ENCODE measurements at places on chromosomes 11 and 22.
A peak's percentile ranks its signal among the peaks of the same experiment; 100 is the strongest.

DNA sequence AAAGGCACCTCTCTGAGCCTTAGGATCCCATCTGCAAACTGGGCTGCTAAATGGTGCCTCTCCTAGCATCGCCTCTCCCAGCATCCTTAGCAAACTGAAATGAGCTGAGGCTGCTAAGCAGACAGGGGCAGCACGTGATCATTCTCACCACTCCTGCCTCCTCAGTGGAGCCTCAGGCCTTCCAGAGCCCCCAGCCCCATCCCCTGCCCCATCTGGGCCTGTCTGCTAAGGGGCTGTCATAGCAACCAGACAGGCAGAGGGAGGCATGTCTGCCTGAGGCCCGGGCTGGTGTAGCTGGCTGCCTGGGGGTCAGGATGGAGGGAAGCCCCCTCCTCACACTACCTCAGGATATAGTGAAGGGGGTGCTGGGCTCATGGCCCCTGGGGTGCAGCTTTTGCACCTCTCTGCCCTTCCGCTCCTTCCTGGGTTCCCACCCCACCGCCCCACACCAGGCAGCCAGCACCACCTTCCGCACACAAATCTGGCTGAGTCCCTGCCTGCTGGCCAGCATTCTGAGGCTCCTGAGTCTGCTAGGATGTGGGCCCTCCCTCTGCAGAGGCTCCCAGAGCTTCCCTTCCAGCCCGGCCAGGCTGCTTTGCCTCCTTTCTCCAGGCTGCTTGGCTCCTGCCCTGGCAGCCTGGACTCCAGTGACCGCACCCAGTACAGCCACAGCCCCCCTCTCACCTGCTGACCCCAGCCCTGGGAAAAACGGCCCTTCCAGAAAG is 47.5 kb upstream of the TTLL12 start:
- no peak for DNase-seq

DNA sequence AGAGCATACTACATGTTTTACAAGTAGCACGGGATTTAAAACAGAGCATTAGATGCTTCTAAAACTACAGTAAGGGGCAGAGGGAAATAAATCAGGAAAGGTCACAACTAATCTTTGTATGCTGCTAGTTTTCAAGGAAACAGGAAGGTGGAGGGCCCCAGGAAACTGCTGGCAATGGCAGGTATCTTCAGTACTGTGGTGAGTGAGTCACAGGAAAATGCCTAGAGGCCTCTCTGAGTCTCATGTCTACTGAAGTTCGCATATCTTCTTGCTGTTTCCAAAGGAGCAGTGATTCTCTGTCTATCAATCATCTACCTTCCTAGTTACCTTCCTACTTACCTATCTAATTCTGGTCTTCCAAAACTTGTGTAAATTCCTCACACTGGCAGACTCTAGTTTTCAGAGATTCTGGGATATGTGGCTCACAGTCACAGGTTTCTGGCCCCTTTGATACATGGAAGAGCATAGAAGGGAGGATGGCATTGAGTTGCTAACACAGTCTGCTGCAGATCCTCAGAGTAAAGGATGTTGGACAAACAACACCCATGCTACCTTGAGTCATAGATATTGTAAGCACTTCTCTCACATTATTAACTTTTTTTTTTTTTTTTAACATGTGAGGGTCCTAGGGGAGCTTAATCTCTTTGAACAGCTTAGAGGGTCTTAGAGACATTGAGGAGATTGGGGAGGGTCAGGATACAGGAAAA is 58.8 kb upstream of the SYN3 start:
- no peak for DNase-seq

DNA sequence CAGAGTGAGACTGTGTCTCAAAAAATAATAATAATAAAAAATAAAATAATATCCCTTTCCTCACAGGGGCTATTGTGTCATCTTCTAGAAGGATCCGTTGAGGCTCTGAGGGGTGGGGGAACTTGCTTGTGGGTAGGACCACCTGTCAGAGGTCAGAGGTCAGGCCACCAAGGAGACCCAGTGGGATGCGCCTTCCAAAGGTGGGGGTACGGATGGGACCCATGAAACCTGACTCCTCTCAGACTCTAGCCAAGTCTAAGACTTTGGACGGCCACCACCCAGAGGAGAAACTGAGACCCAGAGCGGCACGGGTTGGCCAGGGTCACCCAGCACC is 367 bp upstream of the MMP11 start:
- DNase-seq: no peak

DNA sequence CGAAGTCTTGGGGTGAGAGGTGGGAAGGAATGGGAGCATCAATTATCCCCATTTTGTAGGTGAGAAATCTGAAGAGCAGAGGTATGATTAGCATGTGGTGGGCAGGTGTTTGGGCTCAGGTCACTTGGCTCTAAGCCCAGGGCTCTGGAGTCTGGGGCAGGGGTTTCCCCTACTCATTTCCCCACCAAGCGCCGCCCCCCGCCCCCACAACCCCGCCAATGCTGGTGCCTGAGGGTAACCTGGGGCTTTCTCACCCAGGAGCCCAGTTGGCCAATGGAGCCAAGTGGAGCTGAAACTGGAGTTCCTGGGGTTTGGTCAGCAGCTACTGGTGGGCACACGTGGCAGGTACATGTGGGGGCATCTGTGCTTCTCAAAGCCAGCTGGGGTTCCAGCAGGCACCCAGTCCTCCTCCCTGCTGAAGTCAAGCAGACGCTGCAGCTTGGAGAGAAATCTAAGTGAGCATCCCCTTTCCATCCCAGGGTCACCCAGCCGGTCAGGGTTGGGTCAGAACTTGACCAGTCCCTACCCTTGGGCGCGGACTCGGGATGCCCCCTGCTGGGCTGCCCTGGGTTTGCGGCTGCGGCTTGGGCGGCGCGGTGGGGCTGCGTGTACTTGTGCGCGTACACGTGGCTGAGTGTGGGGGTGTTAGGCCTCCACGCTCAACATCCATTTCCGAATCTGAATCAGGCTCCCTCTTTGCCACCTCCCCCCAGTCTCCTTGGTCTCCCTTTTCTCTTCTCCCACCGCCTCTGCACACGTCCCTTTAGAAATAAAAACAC is 1.7 kb upstream of the CHRM1 start:
- DNase-seq: peak; percentile 49

DNA sequence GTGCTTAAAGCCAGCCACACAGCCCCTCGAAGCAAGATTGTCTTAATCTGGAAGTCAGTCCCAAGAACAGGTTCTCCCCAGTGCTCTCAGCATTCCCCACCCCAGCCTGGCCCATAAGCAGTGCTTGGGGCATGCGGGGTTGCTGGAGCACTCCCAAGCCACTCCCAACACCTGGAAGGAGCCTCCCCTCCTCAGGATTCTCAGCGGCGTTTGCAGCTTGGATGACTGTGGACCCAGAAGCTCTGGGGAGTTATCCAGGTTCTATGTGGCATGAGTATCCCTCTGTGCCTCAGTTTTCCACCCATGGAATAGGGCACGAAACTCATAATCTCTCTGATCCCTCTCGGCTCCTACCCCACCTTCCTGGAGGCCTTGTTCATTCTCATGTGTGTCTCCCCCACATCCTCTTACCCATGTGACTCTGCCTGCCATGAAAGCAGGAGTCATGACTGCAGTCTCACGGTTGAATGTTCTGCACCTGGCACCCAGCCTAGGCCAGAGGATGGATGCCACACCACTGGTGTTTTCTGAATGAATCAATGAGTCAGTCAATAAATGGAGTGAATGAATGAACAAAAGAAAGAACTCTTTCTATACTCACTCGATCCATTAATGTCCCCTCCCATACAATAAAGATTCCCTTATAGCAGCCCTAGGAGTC is 33.4 kb upstream of the WNT7B start:
- no peak for DNase-seq

GRCh38 chr22:44752285-44753188 is at the start of gene ARHGAP8:
ARHGAP8 (plus strand) TSS chr22:44752575; CDS start chr22:44786528, 33,953 bp downstream.
- no peak for DNase-seq

- DNase-seq: no peak
These were observed 52.2 kb downstream of the JAM3 start for GRCh38 chr11:134120921-134121526.

DNA sequence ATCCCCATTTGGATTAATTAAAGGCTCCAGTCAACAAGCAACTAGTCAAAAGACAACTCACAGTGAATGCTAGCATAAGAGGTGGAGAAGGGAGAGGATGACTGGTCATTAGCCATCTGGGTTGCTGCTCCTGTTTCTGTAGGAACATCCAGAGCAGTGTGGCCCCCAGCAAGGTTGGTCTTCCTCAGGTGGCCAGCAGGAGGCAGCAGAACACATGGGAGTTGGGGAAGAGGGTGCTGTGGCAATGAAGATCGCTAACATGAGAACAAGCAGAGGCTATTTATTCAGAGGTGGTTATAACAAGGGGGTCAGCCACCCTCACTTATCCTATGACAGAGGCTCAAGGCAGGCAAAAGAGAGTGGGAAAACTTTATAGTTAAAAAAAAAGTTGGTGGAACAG is 21.3 kb downstream of the IZUMO1R start:
- DNase-seq: peak; percentile 68

DNA sequence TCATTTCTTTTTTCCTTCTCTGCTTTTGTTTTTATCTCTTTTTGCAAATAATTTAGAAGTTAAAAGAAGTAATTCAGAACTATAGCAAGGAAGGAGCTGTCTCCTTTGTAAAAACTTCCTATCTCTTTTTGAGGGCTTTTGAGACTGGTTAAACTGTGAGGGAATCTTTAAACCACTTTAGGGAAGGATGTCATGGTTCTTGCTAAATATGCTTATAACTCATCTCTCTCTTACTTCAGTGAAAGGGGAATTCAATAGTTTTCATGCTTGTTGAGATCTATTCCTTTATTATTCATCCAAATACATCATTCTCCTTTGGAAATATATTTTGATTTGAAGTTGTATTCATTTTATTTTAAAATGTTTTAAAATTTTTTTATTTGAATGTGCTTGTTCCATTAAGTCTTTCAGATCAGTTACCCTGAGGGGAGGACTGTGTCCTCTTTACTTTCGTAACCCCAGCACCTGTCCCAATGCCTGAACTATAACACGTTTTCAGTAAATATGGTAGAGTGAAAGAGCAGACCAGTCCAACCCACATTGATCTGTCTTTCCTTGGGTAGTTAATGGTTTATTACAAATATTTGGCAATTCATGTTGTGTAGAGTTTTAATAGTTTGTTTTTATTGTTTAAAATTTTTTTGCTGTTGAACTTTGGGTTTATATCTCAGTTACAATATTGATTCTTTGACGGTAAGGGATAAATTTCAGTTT is 27.5 kb downstream of the AMOTL1 start:
- no peak for DNase-seq

- no peak for DNase-seq
These were observed at the start of gene INPP5J for GRCh38 chr22:31122532-31123291. INPP5J (plus strand) TSS chr22:31122966; CDS start chr22:31123015, 49 bp downstream.

- no peak for DNase-seq
These were observed 20.2 kb upstream of the PRDM10 start for GRCh38 chr11:130022799-130023198.

GRCh38 chr11:3644817-3645235 is at the start of gene ART1:
ART1 (plus strand) TSS chr11:3645128; CDS start chr11:3659214, 14,086 bp downstream.
- DNase-seq: no peak

DNA sequence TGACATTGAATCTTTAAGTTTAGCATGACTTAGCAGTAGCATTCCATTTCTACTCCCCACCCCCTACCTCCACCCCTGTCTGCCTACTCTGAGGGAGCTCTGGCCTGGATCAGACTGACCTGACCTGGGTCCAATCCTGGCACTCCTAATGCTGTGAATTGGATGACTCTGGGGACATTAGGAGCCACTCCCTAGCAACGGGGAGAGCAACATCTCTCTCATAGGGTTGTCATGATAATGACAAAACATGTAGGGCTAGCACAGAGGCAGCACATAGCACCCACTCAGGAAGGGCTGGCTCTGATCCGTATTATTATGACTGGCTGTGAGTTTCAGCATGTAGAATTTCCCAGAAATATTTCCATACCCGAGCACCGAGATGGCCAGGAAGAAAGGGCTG is 40.5 kb downstream of the CABIN1 start:
- DNase-seq: no peak

DNA sequence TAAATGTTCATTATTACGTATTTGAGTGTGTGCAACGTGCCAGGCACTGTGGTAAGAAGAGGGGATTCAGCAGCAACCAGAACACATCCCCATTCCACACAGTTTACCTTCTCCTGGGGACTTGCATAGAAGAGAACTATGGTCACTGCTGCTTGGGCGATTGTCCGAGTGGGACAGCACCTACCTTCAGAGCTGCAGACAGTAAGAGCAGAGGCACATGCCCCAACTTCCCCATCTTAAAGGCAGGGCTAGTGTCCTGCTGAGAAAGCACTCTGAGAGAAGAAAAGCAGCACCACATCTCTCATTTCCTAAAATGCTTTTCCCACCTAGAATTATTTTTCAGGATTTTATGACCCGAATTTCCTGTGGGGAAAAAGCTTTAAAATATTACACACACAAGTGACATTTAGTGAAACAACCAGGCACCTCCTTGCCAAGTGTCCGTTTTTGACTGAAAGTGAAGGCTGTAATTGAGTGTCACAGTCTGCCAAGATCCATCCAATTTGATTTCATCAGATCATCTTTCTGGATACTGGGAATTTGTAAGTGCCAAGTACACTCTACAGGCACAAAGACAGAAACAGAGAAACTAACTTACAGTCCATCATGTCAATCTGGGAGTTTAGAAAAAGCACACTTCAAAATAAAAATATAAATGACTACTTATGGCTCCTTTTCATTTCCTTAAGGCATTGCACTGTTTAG is 24.6 kb downstream of the TRAF6 start:
- DNase-seq: no peak

DNA sequence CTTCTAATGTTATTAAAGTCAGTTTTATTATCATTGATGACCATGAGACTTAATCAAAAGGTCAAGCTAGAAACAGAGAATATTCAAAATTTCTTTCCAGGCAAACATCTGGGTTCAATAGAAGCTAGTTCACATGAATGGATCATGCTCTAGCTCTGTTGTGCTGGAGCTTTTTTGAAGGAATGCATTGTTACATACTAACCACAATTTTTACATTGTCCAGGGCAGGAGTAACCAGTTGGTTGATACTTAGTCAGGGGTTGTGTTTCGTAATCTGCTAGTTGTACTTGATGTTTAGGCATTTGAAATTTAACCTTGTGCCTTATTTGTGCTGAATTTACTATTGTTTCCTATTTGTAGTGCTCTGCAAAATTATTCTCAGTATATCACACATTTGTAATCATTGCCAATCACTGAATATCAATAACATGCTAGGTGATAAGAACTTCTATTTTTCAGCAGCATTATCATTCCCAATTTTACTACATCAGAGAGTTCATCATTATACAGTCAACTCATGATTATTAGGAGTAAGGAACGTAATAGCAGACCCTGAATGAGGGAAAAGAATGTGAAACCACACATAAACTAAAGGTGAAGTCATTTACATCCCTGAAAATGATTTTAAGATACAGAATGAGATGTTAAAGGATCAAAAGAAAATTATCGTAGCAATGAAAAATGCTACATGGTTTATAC is 23.2 kb downstream of the NF2 start:
- DNase-seq: no peak

DNA sequence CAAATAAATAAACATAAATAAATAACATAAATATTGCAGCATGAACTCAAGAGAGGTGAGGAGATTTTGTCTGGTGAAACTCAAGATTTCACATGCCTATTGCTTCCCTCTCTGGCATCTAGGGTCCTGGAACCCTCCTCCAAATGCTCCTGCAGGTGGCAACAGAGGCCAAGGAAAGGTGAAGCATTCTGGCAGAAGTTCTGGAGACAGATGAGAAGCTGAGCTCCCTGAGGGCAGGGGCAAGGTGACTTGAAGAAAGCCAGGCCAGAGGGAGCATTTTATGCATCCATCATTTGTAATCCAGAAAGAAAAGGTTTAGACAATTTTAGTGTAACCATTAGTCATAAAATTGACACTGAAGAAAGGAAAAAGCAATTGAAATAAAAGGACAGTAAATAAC is 64.9 kb downstream of the ENDOD1 start:
- peak; percentile 73 for DNase-seq
